T-helper 17 cell (primary cell): ENCODE measurements at places on chromosomes 7 and 10.

DNA sequence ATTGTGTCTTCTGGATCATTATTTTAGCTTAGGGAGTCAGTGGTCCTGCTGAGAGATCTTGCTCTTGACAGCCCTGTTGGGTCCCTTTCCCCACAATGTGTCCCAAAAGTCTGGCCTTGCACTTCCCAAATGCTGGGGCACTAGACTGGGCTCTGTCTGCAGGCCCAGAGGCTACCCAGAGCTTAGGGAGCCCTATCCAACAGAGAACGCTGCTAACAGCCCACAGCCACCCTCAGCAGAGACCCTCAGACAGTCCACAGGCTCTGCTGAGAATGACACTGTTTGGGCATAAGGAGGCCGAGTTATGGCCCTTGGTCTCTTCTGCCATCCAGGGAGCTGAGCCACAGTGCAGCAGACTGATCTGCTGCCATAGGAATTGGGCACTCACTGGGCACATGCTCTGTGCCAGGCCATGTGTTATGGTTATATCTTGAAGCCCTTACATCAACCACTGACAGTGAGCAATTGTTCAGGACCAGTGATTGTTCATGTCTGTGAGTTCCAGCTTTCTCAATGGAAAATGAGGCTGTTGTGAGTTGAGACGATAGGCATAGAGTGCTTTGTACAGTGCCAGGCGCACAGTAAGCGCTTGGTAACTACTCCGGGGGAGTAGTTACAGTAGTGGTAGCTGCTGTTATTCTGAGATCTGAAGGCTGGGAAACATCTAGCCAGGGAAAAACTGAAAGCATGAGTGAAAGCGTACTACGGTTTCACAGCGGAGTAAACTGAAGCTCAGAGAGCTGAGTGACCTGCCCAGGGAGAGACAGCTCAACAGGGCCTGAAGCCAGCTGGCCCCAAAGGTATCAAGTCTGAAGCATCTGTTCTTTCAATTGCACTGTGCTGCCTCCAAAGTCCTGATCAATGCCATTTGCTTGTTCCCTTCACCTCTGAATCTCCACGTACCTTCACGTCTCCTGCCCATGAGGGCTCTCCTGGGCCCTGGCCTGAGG, 77.6 kb upstream of the PRLHR start:
- no peaks in the 10 kb centered on the region for H3K27me3 ChIP-seq
- DNase-seq, result no peak
- H3K27ac ChIP-seq, result no peak overlapping the region
- peaks cover 9% of the 10 kb centered on the region for H3K4me1 ChIP-seq

GRCh38 chr7:17844022-17844421, 96.3 kb downstream of the SNX13 start:
- peak overlapping the region; percentile 49 for H3K27ac ChIP-seq
- peak overlapping the region; percentile 16 for H3K4me3 ChIP-seq
- peaks cover 19% of the 10 kb centered on the region for H3K36me3 ChIP-seq
- no peak for DNase-seq
- H3K4me1 ChIP-seq, result peaks cover 32% of the 10 kb centered on the region
- H3K27me3 ChIP-seq, result no peaks in the 10 kb centered on the region

DNA sequence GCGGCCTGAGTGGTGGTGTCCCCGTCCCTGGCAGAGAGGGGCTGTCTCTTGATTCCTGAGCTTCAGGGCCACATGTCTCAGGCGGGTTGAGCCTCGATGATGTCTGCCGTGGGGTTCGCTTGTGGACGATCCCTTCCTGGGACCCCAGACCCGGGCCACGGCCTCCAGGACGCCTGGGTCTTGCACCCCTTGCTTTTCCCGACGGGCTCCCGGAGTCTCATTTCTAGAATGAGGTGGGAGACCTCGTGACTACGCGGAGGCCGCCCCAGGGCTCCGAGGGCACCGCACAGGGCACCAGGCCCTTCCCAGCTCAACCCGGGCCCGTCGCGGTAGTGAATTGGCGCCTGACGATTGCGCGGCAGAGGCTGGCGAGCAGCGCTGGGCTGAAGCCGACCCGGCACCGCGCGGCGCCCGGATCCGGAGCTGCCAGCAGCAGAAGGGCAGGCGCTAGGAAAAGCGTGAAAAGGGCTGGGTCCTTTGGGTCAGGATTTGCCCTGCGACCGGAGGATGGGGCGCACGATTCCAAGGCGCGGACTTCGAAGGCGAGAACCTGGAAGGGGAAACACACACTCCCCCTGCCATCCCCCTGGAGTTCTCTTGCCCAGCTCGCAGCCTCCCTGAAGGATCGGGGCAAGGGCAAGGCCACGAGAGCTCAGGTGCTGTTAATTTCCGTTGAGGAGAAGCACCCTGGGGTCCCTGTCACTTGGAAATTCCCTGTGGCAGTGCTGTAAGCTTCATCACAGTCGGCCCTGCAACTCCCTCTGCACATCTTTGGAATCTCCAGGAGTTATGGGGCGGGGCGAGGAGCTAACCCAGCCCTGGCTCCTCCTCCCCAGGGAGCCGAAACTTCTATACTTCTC, 15.5 kb downstream of the TLX1 start:
- H3K4me1 ChIP-seq, result peaks cover 5% of the 10 kb centered on the region
- peaks cover 97% of the 10 kb centered on the region for H3K27me3 ChIP-seq
- H3K4me3 ChIP-seq, result no peak overlapping the region
- DNase-seq, result no peak
- H3K27ac ChIP-seq, result no peak overlapping the region

- H3K27ac ChIP-seq, result no peak overlapping the region
- no peak for DNase-seq
- no peak overlapping the region for H3K4me3 ChIP-seq
- H3K4me1 ChIP-seq, result no peaks in the 10 kb centered on the region
- no peaks in the 10 kb centered on the region for H3K36me3 ChIP-seq
- H3K27me3 ChIP-seq, result no peaks in the 10 kb centered on the region
Observed at GRCh38 chr7:47473499-47474210, 108.3 kb downstream of the TNS3 start.

- peak overlapping the region; percentile 98 for H3K4me3 ChIP-seq
- H3K27me3 ChIP-seq, result no peaks in the 10 kb centered on the region
- H3K27ac ChIP-seq, result peak overlapping the region; percentile 100
- no peak for DNase-seq
- H3K36me3 ChIP-seq, result peaks cover 4% of the 10 kb centered on the region
Observed at GRCh38 chr10:110919971-110920881, 822 bp downstream of the SHOC2 start.

DNA sequence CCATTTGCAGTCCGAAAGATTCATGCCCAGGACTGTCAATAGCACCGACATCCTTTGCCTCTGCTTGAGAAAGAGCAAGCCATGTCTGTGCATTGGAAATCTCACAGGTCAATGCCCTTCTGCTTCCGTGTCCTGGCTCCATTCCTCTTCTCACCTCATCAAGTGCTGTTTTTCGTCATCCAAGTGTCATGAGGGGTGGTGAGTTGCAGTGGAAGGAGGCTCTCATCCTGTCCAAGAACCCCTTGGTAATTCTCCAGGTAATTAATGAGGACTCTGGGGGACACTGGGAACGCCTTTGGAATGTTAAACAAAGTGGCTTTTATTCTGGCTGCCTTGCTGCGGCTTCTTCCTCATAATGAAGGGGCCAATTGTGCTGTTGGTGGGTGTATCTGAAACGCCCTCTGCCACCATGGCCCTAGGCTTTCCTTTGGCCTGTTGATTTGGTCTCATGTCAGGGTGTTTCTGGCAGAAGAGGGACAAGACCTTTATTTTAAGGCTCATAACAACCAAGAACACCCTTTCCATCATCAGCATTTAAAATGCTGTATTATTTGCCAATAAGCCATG, 57.7 kb downstream of the PPP1R3C start:
- H3K4me3 ChIP-seq, result no peak overlapping the region
- H3K4me1 ChIP-seq, result no peaks in the 10 kb centered on the region
- H3K27ac ChIP-seq, result no peak overlapping the region
- peaks cover 17% of the 10 kb centered on the region for H3K27me3 ChIP-seq
- no peak for DNase-seq

DNA sequence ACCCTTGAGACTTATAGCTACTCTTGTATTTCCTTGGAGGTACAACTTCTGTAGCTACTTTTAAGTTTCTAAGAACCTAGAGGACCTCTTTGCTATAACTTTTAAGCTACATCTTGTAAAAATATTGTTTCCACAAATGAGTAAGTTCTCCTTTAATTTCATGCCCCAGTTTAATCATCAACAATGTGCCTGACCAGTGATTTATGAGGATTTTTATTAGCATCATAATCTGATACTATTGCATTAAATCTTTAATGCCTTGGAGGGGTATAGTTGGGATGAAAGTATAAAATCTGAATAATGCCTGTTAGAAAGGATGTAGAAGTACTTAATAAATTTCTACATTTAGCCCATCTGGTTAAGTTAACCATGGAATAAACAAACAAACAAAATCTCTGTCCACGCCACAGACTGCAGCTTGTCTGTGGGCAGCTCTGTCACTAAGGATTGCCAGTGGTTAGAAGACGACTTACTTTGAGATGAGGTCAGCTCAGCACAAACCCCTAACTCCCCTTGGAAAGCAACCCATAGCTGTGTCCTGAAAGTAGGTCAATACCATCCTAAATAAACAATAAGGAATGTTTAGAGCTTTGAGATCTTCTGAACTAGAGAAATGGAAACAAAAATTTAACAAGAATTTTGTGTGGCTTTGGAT, 18.3 kb downstream of the UBE2D1 start:
- H3K27me3 ChIP-seq, result no peaks in the 10 kb centered on the region
- DNase-seq, result no peak
- peak overlapping the region; percentile 11 for H3K27ac ChIP-seq
- H3K4me1 ChIP-seq, result peaks cover 32% of the 10 kb centered on the region

GRCh38 chr7:5692112-5692844, 89.2 kb downstream of the RNF216 start:
- H3K27me3 ChIP-seq, result no peaks in the 10 kb centered on the region
- H3K4me1 ChIP-seq, result peaks cover 77% of the 10 kb centered on the region
- H3K4me3 ChIP-seq, result peak overlapping the region; percentile 94
- H3K27ac ChIP-seq, result peak overlapping the region; percentile 99
- H3K36me3 ChIP-seq, result peaks cover 5% of the 10 kb centered on the region

DNA sequence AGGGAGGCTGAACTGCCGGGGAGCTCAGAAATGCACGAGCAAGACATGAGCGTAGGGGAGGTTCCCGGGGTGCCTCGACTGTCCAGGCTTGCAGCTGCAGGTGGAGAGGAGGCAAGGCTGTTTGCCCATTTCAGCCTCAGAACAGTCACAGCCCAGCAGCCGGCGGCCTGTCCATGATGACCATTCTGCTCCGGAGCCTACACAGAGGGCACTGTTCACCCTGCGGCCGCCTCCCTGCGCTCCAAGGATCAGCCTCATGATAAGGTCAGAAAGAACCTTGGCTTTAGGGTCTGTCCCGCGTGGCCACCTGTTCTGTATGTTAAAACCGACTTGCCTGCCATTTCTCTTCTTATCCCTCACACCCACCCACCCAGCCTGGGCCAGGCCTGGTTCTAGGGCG, 21.9 kb upstream of the CFAP46 start:
- H3K27ac ChIP-seq, result peak overlapping the region; percentile 90
- H3K36me3 ChIP-seq, result peaks cover 10% of the 10 kb centered on the region
- H3K27me3 ChIP-seq, result peaks cover 12% of the 10 kb centered on the region
